ENCODE measurements at places on chromosomes 3 and 15.

DNA sequence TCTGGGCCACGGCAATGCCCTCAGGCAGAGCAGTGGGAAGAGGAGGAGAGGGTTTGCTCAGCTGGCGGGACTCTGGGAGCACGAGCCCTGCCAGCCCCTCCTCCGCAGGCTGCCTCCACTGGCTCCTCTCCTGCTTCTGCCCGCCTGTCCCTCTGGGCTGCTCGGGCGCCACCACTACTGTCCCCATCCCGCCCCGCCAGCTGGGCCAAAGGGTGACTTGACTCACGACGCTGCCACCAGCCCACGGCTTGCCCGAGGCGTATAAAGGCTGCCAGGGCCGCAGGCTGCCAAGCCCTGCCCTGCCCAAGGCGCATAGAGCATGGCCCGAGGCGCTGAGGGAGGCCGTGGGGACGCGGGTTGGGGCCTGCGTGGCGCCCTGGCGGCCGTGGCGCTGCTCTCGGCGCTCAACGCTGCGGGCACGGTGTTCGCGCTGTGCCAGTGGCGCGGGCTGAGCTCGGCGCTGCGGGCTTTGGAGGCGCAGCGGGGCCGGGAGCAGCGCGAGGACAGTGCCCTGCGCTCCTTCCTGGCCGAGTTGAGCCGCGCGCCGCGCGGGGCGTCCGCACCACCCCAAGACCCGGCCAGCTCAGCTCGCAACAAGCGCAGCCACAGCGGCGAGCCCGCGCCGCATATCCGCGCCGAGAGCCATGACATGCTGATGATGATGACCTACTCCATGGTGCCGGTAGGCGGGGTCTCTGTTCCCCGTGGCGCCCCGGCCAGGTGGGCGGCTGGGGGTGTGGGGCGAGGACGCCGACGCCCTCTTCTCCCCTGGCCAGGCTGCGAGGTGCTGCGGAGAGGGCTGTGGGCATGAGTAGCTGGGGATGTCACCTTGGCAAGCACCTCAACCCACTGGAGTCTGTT lies at the start of gene GLDN:
TSS of gene GLDN (plus strand) at position 290 of the 861 bp plus-strand sequence. CDS start at position 320, 30 bp downstream.
- DNase-seq: no peak

DNA sequence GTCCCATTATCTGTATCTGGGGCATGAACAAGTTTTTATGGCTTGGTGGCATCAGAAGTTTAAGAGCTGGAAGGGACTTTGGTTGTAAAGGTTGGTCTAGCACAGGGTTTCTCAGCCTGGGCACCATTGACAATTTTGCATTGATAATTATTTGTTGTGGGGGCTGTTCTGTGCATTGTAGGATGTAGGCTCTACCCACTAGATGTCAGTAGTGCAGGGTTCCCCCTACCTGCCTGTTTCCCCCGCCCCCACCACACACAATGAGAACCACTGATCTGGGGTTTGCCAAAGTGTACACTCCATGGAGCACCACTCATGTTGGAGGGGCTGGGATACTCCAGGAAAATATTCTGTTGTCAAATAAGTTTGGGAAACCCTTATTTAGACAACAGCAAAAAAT lies 42.7 kb downstream of the PLCL2 start:
- no peak for DNase-seq

DNA sequence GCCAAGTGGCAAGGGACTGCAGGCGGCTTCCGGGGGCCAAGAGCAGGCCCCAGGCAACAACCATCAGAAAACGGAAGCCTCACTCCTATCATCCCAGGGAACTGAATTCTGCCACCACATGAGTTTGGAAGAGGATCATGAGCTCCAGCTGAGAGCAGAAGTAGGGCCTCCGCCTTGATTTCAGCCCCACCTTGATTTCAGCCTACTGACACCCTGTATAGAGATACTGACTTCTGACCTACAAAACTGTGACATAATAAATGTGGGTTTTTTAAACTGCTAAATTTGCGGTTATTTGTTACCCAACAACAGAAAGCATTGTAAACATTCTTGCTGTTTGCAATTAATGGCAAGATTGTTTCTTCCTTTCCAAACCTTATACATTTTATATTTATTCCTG lies 21.6 kb upstream of the RARRES1 start:
- DNase-seq: no peak

- no peak for DNase-seq
These were observed 8.5 kb upstream of the ARL14 start for GRCh38 chr3:160668454-160668853.

DNA sequence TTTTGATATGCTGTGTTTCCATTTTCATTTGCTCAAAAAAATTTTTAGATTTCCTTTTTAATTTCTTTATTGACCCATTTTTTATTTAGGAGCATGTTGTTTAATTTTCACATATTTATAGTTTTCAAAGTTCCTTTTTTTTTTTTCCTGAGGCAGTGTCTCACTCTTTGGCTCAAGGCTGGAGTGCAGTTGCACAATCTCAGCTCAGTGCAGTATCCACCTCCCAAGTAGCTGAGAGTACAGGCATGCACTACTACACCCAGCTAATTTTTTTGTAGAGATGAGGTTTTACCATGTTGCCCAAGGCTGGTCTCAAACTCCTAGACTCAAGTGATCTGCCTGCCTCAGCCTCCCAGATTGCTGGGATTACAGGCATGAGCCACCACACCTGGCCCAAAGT lies 36.2 kb downstream of the PFN2 start:
- DNase-seq: no peak

DNA sequence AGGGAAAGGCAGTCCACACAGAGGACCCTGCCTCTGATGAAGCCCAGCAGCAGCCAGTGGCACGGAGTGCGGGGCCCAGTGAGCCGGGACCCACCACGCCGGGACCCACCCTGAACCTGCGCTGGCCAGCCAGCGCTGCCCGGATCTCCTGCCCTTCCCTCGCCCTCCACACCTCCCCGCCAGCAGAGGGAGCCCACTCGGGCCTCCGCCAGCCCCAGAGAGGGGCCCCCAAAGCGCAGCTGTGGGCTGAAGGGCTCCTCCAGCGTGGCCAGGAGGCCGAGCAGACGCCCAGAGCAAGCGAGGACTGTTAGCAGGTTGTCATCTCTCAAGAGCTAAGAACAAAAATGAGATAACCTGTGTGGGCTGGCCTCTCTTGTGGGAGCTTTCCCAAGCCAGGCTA lies 81.3 kb upstream of the ATP10A start:
- DNase-seq: no peak

- no peak for DNase-seq
These were observed at the start of gene TNFAIP8L3 for GRCh38 chr15:51094606-51095569. TNFAIP8L3 (minus strand) TSS chr15:51094906; CDS start chr15:51094595, 311 bp downstream.

DNA sequence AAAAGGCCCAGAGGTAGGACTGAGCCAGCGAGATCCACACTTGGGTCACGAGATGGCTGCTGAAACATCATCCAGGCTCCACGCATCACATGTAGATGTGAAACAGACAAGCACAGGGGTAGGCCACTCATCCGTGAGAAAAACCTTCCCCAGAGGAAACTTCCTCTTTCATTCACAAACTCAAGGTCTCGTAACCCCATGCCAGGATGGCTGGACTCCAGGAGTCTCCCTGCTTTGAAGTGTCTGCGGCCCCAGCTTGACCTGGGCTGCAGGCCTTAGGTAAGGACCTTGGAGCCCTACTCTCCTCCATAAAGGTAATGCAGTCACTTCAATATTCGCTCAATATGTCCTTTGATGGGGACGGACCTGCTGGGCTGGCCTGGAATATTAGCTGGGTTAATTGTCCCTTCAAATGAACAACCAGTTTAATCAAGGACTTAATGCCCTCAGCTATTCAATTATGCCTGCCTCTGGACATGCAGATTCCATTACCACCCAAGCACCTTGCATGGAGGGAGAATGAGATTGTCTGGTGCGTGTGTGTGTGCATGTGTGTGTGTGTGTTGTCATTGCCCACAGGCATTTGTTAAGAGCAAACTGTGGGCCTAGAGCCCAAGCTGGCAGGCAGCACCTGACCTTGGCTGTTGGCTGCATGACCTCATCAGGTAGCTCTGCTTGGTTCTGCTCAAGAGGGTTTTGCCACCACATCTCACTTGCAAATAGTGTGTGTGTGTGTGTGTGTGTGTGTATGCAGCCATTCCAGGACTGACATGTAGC lies 186.9 kb upstream of the TLE3 start:
- DNase-seq: no peak

- DNase-seq: no peak
These were observed 296 bp downstream of the TPRA1 start for GRCh38 chr3:127590282-127590592.

DNA sequence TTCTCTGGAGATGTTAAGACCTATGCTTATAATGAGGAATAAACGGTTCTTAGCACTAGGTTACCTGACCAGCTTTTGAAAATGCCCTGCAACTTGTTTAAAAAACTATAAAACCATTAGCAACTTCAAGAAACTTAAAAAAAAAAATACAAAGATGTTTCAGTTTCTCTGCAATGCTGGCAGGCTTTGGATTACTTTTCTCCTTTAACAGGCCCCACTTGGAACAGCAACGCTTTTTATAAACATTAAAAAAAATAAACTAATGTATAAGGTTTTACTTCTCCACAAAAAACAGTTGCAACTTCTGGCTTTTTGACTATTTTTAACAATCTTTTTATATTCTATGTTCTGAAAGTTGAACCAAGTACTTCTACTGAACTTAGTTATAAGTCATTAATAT lies 1006.7 kb downstream of the ROBO1 start:
- DNase-seq: no peak
